ENCODE measurements at places on chromosomes 2 and 18. TPM values are rescaled to one million over a fixed set of nuclear protein-coding genes. Genes with fewer than 3 reads are reported as not detected.

DNA sequence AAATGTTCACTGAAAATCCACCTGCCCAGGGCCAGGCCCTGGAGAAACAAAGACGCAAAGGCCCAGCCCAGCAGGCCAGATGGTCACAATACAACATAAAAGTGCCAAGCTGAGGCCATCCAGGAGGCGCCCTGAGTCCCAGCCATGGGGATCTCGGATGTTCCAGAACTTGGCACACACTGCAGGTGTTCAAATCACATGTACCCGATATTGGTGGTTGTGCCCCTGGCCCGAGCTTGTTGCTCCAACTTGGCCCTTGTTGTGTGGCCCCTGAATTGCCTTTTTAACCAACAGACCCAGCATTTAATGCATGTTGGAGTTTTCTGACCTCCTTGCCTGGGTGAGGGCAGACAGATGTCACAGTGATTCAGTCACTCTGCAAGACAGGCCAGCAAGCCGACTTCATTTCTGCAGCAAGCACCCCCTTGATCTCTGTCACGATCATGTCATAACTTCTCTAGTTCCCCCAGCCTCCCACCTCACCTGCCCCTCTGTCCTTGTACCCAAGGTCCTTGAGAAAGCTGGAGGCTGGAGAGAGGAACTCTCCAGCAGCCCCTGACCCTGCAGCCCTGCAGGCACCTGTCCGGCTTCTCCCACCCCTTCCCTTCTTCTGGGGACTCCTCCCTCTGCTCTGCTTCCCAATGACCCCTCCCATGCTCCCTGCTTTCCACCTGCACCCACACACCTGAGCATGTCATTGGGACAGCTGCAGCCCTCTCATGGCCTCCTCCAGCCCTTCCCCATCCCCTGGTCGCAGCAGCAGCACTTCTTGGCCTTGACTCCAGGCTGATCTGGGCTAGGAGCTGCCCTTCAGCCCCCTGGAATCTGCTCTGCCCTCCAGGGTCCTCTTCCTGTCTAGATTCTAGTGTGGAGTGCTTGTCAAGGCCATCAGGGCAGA is 9.1 kb downstream of the NGEF start:
- no peaks in the 10 kb centered on the region for H3K4me1 ChIP-seq
- no peak overlapping the region for H3K4me3 ChIP-seq
- no peaks in the 10 kb centered on the region for H3K27me3 ChIP-seq
- no peak for DNase-seq

GRCh38 chr18:72325307-72325706 is 218.8 kb downstream of the CBLN2 start:
- no peak overlapping the region for H3K27ac ChIP-seq
- no peaks in the 10 kb centered on the region for H3K27me3 ChIP-seq
- H3K36me3 ChIP-seq = peaks cover 19% of the 10 kb centered on the region
- no peak overlapping the region for H3K4me3 ChIP-seq
- H3K4me1 ChIP-seq = no peaks in the 10 kb centered on the region
- DNase-seq = no peak

GRCh38 chr18:50143886-50144285 is 51.1 kb downstream of the MYO5B start:
- H3K27ac ChIP-seq = no peak overlapping the region
- no peaks in the 10 kb centered on the region for H3K27me3 ChIP-seq
- H3K4me3 ChIP-seq = no peak overlapping the region
- no peak for DNase-seq

DNA sequence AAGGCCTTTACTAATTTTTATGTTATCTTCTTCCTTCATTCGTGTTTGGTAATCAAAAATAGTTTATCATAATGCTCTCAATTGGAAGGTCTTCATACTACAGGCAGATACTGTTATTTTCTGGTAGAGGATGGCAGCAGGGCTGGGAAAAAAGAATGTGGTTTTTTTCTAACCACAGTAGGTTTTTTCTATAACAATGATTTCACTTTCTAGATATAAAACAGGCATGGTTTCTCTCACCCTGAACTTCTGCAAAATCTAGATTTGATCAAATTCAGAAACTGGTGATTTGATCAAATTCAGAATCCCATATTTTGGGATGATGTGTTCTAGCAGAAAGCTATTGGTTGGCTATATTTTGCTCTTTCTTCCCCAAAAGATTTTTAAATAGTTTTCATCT is 27.6 kb downstream of the BCL11A start:
- H3K27ac ChIP-seq = no peak overlapping the region
- 0 out of 2 replicates have a peak, but pooled peaks cover 3% of the 10 kb centered on the region for H3K36me3 ChIP-seq
- DNase-seq = no peak
- H3K4me3 ChIP-seq = no peak overlapping the region
- no peaks in the 10 kb centered on the region for H3K27me3 ChIP-seq

DNA sequence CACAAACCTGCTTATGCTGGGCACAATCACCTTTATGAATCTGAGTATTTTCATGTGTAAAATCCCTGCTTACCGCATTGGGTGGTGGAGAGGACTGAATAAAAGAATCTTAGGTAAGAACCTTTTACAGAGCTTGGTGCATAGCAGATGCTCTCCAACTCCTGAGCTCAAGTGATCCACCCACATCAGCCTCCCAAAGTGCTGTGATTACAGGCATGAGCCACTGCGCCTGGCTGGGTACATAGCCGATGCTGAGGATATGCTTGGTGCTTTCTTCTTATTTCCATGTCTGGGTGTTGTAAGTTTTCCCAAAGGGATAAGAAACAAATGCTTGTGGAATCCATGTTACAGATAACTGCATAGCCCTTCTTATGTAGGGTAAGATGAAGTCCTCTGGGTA is 244.3 kb upstream of the PXDN start:
- no peaks in the 10 kb centered on the region for H3K36me3 ChIP-seq
- no peak overlapping the region for H3K27ac ChIP-seq
- DNase-seq = no peak
- H3K27me3 ChIP-seq = no peaks in the 10 kb centered on the region

- H3K27ac ChIP-seq = no peak overlapping the region
- H3K27me3 ChIP-seq = no peaks in the 10 kb centered on the region
- H3K4me1 ChIP-seq = no peaks in the 10 kb centered on the region
These were observed 84.6 kb downstream of the MAIP1 start for GRCh38 chr2:200039724-200040650.

GRCh38 chr2:107597507-107597906 is 229.2 kb upstream of the RGPD4 start:
- H3K27ac ChIP-seq = no peak overlapping the region
- H3K36me3 ChIP-seq = no peaks in the 10 kb centered on the region
- DNase-seq = no peak
- no peak overlapping the region for H3K4me3 ChIP-seq

DNA sequence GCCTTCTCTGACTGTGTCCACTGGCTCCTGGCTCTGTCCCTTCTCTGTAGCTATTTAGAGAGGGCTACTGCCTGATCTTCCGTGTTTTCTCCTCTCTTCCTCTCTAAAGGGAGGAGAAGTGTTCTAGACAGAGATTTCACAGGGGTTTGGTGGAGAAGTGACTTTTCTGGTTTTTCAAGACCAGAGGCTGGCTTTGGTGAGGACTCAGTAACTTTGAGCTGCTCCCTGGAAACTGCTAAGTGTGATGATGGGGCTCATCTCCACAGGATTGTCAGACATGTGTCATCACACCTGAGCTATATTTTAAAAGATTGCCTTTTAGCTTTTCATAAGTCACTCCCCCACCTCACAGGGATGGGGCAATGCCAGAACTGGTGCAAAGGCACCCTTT is 6.2 kb downstream of the MAL start:
- H3K4me1 ChIP-seq = peaks cover 9% of the 10 kb centered on the region
- no peak overlapping the region for H3K4me3 ChIP-seq
- DNase-seq = no peak
- H3K27ac ChIP-seq = no peak overlapping the region

DNA sequence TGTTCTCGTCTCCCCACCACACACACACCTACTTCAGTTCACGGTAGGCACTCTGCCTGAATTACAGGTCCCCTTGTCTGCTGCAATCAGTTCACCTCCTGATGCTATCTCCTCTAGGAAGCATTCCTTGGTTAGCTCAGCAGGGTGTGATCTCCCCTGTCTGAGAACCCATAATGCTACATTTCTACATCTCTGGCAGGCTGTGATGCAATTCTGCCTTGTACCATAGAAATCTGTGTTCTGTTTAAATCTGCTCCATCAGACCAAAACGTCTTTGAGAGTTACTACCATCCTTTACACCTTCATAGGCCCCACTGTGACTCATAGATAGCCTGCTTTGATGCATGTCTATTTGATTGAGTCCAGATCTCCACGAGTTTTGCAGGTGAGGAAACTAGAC is 103.9 kb downstream of the TTC32 start:
- H3K4me1 ChIP-seq = no peaks in the 10 kb centered on the region
- no peak overlapping the region for H3K27ac ChIP-seq
- H3K27me3 ChIP-seq = no peaks in the 10 kb centered on the region
- no peaks in the 10 kb centered on the region for H3K36me3 ChIP-seq
- no peak overlapping the region for H3K4me3 ChIP-seq

Gene LRRC30
- polyA plus RNA-seq = not detected

Gene DYTN
- polyA plus RNA-seq = not detected

Gene OSBPL6
- polyA plus RNA-seq = 6.0 TPM

Gene ATP6V1C2
- polyA plus RNA-seq = 1.5 TPM
